ENCODE measurements at places on chromosomes 12 and 14.

DNA sequence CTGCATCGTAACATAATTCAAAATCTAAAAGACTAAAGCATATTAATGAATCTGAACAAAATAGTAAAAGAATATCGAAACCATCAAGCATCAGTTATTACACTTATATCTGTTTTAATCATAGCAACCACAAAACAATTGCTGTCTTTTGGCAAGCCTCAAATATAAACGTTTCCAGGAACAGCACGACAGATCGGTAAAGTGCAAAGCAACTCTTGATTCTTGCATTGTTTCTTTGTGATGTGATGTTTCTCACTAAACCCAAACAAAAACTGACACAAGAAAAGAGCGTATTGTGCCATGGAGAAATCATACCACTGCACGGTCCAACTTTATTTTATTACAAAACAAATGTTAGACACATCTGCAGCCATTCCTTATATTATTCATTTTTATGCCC is 9.2 kb upstream of the MYF6 start:
- DNase-seq, result no peak

DNA sequence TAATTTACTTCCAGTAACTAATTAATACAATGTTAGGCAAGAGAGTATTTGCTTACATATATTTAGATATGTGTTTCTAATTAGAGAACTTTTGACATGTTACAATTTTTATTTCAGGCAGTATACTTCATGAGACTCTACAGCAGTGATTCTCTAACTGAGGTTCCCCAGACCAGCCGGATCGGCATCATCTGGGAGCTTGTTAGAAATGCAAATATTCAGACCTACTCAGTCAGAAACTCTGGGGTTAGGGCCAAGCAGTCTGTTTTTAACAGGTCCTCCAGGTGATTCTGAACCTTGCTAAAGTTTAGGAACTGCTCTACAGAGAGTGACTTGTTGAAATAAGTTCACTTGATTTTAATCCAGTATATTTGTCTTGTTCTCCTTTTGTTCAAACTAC is 46.5 kb downstream of the ARID2 start:
- no peak for DNase-seq

- no peak for DNase-seq
Measured at GRCh38 chr12:16154990-16155389, 122.5 kb downstream of the SLC15A5 start.

GRCh38 chr12:84701041-84701440 is 211.6 kb downstream of the SLC6A15 start:
- no peak for DNase-seq

DNA sequence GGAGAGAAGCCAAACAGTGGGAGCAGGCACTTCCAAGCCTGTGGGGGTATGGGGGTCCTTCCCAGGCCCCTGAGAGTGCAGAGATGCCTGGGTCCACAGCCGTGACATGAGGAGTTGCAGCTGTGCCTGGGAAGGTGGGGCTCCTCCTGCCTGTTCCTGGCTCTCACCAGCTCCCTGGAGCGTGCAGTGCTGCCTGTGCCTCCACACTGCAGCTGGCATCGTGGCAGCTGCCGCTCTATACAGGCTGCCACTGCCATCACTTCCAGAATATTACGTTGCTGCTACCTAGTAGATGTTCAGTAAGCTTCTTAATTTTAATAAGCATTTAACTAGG is 223.7 kb downstream of the KCNC2 start:
- DNase-seq, result no peak

DNA sequence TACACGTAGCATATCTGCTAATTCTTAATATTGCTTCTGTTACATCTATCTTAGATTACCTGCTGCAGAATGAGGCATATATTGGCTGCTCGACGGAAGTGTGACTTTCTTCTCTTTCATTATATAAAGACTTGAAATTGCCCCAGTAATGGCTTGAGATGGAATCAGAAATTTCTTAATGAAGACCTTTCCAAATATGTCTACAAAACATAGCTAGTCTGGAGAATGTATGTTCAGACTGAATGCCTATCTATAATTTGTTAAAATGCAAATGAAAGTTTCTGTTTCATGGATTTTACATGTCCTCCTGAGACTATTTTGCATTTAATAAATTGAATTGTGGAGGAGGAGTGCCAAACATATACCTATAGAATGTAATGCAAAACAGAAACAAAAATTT is at the start of gene TAS2R10:
TAS2R10 (minus strand) TSS at position 101 of the 400 bp plus-strand sequence; CDS start at position 12, 89 bp downstream.
- DNase-seq, result no peak

DNA sequence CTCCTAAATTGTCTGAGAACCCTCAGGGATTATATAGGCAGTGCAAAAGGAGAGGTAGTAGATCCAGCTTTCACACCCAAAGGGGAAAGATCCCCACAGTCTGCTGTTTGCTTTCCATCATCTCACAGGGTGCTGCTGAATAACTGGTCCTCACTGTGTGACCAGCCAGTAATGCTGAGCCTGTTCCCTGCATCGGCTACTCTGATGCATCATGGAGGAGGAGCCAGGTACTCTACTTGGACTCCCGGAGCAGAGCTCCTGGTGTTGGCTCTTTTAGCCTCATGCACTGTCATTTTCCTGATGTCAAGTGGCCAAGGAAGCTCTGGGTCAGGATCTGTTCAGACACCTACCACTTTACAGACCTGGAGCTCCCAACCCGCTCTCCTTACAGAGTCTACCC is 127.4 kb upstream of the ATF1 start:
- no peak for DNase-seq

- DNase-seq, result no peak
Measured at GRCh38 chr12:100329800-100330199, 27.1 kb upstream of the SLC17A8 start.

- DNase-seq, result no peak
Measured at GRCh38 chr12:5083955-5084849, 40.5 kb downstream of the KCNA5 start.

DNA sequence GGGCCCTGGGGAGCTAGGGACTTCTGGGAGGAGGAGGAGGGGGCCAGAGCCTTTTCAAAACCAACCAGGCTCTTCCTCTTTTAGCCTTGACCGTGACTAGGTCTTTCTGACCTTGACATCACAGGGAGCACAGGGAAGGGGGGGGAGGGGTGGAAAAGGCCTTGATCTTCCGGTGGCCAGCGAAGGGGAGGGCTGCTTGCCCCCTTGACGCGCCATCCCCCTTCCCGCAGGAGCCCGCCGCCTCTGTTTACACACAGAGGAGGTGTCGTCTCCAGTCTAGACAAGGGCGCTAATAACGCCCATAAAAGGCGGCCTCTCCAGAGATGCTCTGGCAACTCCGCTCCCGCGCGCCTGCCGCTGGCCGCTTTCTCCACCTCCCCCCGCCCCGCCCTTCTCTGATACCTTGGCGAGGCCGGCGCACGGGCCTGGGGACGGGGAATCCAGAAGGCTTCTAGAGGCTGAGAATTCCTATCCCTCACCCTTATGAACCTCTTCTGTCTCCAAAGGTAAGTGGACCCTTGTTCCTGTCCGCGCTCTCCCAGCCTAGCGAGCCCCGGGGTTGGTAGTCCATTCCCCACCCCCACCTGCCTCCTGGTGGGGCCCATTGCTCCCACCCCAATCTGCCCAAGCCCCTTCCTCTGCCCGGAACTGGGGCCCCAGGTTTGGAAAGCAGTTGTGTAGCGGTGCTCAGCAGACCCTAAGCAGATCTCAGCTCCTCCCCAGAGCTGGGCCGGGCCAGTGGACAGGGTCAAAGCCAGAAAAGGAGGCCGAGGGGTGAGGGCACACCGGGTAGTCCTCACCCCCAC is 4.9 kb upstream of the HOXC12 start:
- no peak for DNase-seq

DNA sequence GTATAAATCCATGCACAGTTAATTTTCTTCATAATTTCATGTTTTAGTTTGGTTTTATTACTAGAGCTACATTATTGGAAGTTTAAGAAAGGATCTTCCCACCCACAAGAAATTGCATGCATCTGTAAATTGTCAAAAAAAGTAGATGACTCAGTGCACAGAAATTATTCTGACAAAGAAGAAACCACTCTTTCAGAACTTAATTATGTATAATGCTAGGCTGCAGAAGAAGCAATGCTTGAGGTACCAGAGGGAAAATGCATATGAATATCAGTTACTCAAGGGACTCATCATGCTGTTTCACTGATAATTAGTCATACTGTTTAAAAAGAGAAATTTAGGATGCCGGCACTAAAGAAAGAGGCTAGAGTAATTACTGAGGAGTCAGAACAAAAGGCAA is 147.0 kb downstream of the SLC16A7 start:
- DNase-seq, result no peak

- no peak for DNase-seq
Measured at GRCh38 chr14:74109369-74109768, 24.6 kb downstream of the LIN52 start.

- no peak for DNase-seq
Measured at GRCh38 chr12:62711631-62712241, 223.2 kb downstream of the PPM1H start.

GRCh38 chr14:79597566-79597965 is 613.7 kb downstream of the DIO2 start:
- DNase-seq, result no peak

GRCh38 chr12:10960211-10960610 is 21.1 kb upstream of the TAS2R14 start:
- DNase-seq, result no peak

DNA sequence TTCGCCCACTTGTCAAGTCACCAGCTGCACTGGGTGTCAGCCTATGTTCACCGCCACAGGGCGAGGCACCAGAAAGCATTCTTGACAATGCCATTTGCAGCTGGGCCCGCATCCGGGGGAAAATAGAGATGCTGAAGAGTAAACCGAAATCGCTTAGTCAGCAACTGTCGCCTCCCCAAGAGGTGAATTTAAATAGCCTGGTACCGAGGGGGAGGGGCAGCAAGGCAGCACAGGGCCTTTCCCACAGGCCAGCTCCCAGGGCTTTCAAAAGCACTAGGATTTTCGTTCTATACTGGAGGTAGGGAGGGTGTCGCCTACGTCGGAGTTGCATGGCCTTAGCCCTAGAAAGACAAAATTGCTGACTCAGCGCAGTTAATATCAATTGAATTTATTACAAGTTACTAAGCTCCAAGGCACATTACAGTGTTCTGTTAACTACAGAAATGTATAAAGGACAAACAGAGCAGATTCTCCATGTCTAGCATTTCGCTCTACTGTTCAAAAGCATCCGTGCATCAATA is 4.3 kb downstream of the IRF2BPL start:
- no peak for DNase-seq

DNA sequence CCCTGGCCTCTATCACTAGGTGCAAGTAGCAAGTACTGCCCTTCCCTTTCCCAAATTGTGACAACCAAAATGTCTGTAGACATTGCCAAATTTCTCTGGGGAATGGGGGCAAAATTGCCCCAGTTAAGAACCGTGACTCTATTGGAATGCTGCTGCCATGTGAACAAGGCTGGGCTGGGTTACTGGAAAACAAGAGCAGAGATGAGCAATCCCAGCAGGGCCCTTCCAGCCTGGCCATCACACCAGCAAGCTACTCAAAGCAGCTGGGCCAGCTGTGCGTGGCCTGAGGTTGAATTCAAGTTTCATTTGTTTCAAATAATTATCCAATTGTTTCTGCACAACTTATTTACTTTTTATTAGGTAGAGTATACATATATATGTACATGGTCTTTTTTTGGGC is 103.4 kb upstream of the PKP2 start:
- no peak for DNase-seq

DNA sequence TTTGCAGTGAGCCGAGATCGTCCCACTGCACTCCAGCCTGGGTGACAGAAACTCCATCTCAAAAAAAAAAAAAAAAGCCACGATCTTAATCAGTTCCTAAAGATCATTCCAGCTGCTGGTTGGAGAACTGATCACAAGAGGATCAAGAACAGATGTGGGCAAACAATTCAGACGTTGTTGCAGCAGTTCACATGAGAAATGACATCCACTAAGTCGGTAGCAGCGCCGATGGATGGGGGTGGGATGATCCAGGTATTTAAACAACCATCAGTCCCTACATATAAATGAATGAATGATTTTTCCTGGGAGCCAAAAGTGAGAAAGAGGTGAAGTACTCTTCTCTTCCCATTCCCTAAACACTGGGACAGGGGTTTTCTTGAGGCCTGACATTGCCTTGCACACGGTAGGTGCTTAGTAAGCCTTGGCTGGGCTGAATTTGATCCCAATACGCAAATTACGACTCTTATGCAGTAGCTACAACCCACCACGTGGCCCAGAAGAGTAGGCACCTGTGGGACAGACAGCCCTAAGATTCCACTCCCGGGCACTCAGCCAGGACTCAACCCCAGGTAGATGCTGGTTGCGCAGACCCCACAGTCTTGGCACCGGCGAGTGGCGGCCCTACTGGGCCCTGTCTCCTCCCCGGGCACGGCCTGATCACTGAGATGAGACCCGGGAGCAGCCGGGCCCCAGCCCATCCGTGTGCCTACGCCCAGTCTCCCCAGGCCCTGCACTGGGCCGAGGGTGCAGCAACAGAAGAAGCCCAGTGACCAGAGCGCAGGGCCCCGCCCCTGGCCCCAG is 565 bp downstream of the SPRYD3 start:
- no peak for DNase-seq

DNA sequence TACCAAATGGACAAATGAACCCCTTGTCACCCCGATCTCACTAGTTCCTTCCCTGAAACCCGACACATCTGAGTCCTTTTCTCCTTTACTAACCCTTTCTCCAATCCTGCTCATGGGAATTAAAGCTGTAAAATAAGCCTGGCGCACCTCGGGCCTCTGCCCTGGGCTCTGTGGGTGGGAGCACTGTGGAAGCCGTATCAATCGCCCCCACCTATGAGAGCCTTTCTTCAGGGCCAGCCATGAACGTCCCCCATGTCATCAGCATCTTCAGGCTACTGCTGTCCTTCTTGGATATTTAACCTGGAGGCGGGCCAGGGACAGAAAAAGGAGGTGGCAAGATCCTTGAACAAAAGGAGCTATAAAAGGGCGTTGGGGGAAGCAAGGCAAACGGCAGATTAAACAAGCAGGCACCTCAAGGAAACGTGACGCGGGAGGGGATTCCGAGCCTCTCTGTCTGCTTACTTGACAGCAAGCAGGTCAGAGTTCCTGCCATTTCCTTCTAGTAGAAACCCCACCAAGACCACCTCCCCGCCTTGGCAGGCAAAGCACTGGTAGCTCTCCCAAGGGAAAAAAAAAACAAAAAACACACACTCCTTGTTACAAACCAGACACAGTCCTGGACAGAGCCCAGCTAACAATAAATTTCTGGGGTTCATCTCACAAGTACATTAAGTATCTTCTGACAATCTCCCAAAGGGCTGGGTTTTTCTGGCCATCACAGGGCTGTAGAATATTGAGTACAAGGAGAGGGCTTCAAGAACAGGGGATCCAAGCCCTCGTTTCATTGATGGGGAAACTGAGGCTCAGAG is 62.9 kb downstream of the DPF3 start:
- no peak for DNase-seq

GRCh38 chr14:86852530-86852929 is 1140.5 kb downstream of the GALC start:
- DNase-seq, result no peak

DNA sequence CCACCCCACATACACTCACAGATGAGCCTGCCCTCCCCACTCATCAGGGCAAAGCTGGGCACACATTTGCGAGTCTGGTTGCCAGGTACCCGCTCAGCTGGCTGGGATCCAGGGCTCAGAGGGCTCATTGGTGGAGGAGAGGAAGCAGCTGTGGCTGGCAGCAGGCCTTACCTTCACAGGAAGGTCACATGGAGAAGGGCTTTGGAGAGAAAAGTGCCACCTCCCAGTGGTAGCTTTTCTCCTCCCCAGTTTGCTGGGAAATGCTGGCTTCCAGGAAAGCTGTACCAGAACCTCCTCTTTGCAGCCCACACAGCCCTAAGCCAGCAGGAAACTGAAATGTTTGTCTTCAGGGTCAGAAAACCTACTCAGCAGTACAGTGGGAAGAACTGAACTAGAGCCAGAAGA is 55.6 kb downstream of the LGMN start:
- no peak for DNase-seq
